Progenitor cell of endocrine pancreas (in vitro differentiated cells): ENCODE measurements at places on chromosomes 3 and 15. TPM values are rescaled to one million over a fixed set of nuclear protein-coding genes. Genes with fewer than 3 reads are reported as not detected.

Gene SQOR
- 35.6 and 39.3 TPM in 2 replicates for total RNA-seq

Gene ECE2
- not detected in 2 replicates for total RNA-seq

Gene ESYT3
- total RNA-seq = 1.8 and 3.5 TPM in 2 replicates

Gene ALDH1A3
- 0.33 and 0.41 TPM in 2 replicates for total RNA-seq

Gene TUSC7
- total RNA-seq = not detected in 2 replicates

Gene NTRK3
- not detected in 2 replicates for total RNA-seq

Gene GOLGA8H
- 0.27 and 0.34 TPM in 2 replicates for total RNA-seq

Gene KBTBD13
- not detected in 2 replicates for total RNA-seq
